ENCODE measurements at places on chromosomes 1 and 21.

DNA sequence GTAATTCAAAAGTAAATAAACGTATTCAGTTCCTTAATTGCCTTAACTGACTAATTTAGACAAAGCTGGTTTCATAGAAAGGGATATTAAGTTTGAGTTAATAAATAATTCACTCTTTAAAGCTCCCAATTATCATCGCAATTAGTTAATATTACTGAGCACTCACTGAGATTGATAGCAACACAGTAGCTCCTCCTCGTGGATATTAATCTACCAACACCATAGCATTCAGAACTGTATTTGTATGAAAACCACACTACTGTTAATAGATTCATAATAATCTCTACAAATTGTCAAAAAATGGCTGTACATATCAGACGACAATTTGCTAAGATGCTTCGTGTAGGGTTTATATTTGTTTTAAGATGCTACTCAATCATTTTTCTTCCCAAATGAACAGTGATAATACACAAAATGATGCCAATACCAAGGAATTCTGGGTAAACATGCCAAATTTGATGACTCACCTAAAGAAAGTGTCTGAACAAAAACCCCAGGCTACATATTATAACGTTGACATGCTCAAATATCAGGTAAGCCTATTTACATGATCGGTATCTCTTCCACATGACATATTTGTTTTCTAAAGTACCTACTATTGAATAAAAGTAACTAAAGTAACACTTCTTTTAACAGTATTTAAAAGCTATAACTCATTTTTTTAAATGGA is 18.8 kb upstream of the DYNLT5 start:
- DNase-seq = no peak

DNA sequence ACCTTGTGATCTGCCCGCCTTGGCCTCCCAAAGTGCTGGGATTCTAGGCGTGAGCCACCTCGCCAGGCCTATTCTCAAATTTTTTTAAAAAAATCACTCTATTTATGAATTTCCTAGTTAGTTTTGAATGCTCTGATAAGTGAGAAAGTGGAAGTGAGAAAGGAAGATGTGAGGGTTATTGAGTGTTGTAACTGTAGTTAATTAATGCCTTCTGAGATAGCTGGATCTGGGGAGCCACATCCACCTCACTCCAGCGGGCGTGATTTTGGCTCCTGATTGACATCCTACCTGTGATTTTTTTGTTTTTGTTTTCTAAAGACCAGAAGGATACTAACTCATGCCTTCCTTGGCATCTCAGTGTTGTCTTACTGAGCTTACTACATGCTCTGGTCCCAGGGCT is 65.6 kb downstream of the ST3GAL3 start:
- DNase-seq = no peak

GRCh38 chr1:20192364-20192763 is 6.0 kb upstream of the PLA2G2C start:
- DNase-seq = no peak

GRCh38 chr1:87717157-87717670 is 388.5 kb downstream of the LMO4 start:
- no peak for DNase-seq

DNA sequence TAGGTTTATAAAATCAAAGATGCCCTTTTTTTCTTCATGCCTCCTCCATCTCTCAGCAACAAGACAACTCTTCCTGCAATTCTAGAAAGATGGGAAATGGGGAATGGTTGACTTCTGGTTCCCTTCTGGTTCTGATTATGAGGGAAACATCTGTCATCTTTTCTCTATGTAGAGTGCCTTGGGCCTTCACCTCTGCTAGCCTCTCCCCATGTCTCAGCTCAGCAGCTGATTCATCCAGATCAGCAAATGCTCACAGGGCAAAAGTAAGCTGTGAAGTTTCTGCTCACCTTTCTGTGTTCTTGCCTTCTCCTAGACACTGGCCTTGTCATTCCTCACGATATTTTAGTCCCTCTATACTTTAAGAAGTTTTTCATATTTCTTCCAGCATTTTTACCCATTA is 17.8 kb upstream of the BECN2 start:
- no peak for DNase-seq

DNA sequence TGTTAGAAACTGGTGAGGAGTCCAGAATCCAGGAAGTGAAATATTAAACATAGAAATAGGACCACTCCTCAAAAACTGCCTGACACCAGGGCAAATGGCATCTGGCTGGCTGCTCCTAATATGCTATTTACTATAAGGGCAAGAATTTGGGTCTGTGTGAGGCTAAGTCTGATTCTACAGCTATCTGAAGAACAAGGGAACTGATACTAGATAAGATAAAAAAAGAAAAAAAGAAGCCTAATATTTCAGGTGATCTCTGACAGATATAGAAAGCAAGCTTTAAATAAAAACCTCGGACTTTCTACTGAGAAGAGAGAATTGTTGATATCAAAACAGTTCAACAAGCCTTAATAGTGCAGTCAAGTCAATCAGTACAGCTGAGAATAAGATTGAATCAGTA is 42.1 kb upstream of the VAV3 start:
- no peak for DNase-seq

DNA sequence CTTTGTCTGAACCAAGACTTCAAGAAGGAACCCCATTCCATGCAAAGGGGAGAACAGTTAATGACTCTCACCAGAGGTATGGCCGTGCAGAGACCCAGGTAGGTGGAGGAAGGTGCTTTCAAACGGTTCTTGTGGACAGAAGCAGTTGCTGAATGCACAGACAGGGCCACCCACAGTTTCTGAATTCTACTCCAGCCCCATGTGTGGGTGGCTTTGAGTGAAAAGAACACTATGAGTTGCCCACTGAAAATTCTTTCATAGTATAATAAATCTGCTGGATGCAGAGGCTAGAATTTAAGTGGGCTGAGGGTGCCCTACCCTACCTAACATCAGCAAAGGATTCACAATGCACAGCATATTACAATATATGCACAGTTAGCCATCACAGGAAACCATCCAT is 7.2 kb upstream of the CCDC185 start:
- no peak for DNase-seq

GRCh38 chr1:24892188-24893153 is 37.6 kb downstream of the RUNX3 start:
- no peak for DNase-seq

- no peak for DNase-seq
Observed at GRCh38 chr1:109564194-109564878, 15.9 kb downstream of the GNAI3 start.

- no peak for DNase-seq
Observed at GRCh38 chr1:218403300-218403699, 58.2 kb downstream of the TGFB2 start.

GRCh38 chr1:185445594-185445993 is 128.6 kb upstream of the IVNS1ABP start:
- DNase-seq = no peak

DNA sequence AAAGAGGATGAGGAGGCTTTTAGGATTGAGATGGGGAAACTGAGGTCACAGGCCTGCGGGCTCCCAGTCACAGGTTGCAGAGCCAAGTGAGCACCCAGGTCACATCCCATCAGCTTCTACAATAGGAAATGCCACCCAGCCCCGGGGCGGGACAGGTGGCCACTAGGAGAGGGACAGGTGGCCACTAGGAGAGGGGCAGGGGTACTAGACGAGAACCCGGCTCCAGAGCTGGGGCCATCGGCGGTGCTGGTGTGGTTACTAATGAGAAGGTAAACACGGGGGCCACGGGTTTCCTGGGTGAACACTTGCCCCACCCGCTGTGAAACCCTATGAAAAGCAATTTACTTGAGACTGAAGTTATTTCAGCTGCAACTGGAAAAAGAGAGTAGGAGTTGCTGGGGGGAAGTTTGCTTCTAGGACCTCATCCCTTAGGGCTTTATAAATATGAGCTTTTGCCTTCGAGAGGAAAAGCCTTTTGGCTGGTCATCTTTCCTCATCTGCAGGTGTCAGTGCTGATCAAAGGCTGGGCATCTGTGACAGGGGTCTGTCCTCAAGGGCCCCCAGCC is 52.5 kb downstream of the MRPL37 start:
- DNase-seq = no peak

GRCh38 chr1:45686015-45686287 is 382 bp downstream of the GPBP1L1 start:
- DNase-seq = peak; percentile 23

DNA sequence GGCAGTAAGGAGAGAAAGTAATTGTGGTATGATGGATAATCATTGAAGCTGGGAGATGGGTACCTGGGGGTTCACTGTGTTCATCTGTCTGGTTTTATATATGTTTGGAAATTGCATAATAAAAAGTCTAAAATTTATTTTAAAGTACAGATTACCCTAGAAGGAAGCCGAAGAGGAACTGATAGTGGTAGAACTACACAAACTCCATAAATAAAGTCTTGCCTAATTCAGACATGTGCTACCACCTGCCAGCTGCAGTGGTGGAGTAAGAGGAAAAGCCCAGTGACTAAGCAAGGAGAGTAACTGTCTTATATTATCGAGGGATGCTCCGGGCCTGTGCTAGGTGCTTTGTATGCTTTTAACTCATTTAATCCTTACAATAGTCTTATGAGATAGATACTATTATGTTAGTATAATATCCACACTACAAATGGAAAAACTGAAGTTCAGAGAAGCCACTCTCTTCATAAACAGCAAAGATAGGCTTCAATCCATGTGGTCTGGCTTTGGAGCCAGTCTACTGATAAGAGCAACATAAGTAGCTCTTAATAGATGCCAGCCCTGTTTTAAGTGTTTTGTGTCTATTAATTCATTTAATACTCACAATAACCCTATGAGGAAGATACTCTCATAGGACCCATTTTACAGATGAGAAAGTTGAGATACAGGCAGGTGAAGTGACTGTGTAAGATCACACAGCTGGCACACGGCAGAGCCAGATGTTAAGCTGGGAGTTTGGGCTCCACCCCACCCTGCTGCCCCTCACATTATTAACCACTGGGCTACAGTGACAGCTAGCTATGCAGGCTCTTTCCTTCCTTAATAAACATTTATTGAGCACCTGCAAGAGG is 56.8 kb upstream of the HNRNPU start:
- DNase-seq = no peak

GRCh38 chr1:115641762-115642167 is at the start of gene VANGL1:
Gene VANGL1 (plus strand): TSS chr1:115641970. CDS start chr1:115651414, 9,444 bp downstream.
- DNase-seq = peak; percentile 76

DNA sequence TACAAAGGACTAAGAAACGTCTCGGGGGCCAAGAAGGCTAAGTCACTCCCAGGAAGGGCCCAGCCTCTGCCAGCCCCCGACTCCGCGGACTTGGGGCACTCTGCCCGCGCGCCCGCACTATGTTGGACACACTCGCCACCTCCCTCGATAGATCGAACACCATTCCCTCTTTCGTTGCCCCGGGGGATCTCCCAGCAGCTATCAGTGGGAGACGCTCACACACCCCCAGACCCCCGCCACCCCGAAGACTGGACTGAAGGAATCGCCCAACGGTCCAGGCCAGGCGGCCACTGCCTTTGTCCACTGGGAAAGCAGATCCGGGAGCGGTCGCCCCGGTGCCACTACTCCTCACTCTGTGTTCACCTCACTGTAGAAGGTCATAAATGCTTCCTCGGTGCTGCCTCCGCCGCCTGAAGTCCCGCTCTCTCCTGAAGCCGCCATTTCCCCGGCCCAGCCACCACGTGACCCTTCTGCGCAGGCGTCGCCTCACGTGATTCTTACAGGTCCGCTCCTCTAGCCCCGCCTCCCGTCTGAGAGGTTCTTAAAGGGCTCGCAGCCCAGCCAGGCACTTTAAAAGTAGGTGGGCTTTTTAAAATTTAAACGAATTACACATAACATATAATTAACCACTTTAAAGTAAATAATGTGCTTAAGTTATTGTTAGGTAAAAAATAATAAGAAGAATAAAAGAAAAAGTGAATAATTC is at the start of gene DNAJC8:
DNAJC8 (minus strand) TSS at position 472 of the 706 bp plus-strand sequence; CDS start at position 441, 31 bp downstream.
- peak; percentile 85 for DNase-seq

- DNase-seq = peak; percentile 58
Observed at GRCh38 chr1:91501523-91501851, 836 bp downstream of the CDC7 start.

GRCh38 chr1:230109895-230110667 is 43.0 kb downstream of the GALNT2 start:
- no peak for DNase-seq

- no peak for DNase-seq
Observed at GRCh38 chr1:28428012-28428411, 58.5 kb downstream of the PHACTR4 start.

DNA sequence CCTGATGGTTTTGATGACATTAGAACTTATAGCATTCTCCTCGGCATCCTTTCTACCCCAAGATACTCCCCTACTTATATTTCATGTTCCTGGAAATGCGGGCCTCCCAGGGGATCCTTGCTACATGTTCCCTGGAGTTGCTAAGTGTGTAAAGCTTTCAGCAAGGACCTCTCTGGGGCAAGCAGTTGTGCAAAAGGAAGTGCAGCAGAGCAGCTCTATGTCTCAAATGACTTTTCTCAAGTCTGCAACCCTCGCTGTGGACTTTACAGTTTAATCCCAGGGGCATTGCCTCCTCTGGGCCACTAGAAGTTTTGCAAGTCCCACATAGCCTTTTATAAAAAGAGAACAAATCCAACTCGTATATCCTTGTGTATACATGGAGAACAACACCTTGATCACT is 20.8 kb upstream of the MNDA start:
- DNase-seq = no peak

DNA sequence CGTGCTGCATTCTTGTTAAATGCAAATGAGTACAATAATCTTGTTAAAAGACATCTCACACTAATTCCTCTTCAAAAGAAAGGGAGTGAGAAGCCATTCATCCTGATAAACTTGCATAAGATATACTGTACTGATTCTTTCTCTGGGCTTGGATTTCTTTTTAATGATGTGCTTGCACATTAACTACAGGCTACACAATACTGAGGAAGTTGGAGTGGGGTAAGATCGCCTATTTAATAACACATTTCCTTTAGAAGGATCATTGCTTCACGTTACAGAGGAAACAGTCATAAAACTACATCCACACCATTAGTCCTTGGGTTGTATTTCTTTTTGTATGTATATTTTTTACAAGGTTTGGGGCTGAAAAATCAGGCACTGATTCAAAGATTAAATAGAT is 36.6 kb downstream of the NRIP1 start:
- DNase-seq = no peak

- DNase-seq = peak; percentile 7
Observed at GRCh38 chr21:39384674-39385298, 35.9 kb upstream of the HMGN1 start.

DNA sequence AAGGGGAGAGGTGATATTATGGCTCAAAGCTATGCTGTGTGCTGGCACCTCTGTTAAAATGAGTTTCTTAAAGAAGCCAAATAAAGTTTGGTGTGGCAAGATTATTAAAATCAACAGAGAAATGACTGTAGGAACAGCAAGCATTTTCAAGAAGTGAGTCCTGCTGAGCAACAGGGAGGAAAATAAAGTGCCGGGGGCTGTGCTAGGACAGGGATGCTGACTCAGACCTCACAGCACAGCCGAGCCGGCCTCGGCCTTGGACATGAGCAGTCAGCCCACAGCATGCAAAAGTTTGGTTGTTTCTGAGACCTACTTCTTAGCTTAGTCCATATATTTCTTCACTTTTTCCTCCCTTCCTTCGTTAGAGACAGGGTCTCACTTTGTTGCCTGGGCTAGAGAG is 19.2 kb downstream of the CNIH3 start:
- DNase-seq = no peak

DNA sequence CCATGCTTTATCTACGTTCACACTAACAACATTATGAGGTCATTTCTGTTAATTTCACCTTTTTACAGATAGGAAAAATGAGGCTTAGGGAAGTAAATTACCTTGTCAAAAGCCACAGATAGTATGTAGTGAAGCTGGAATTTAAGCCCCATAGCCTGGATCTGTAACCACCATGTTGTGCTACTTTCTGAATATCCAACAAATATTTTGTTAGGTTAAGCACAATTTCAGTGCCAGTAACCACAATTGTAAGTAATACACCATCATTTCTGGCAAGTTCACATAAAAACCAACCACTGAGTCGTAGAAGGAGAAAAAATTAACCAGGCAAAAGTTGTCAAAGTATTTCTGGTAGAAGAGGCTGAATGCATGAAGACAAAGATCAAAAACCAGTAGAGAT is 593.1 kb upstream of the CAMK1G start:
- no peak for DNase-seq

Measured in GDM1 (cell line).